ENCODE measurements at places on chromosomes 6 and 20.

DNA sequence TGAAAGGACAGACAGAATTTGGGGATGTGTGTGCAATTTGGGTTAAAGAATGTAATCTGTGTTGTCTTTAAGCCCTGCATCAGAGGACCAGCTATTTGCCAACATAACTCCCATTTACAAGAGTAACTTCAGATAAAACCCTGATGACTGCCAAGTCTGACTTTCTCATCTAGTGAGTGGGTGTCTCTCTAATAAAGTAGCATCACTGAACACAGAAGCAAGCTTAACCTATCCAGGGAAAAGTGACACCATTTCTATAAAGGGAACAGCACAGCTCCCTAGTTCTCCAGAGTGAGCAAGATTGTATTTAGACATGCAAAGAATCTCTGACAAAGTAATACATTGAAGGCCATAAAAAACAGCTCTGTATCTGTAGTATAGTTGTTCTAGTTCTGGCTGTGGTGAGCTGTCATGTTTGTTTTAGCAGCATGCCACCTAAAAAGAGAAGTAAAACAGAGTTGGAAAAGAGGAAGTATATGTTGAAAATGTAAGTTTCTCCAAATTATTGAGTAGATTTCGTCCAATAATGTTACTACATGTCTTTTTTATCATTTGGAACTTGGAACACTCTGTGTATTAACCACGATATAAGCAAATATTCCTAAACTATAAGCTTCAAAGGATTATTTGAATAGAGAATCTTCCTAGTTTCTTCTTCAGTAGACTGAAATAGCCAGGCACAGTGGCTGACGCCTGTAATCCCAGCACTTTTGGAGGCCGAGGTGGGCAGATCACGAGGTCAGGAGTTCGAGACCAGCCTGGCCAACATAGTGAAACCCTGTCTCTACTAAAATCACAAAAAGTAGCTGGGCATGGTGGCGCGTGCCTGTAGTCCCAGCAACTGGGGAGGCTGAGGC lies 8.8 kb upstream of the PIM1 start:
- DNase-seq: no peak

GRCh38 chr6:13488015-13488895 lies 855 bp upstream of the GFOD1 start:
- DNase-seq: no peak

DNA sequence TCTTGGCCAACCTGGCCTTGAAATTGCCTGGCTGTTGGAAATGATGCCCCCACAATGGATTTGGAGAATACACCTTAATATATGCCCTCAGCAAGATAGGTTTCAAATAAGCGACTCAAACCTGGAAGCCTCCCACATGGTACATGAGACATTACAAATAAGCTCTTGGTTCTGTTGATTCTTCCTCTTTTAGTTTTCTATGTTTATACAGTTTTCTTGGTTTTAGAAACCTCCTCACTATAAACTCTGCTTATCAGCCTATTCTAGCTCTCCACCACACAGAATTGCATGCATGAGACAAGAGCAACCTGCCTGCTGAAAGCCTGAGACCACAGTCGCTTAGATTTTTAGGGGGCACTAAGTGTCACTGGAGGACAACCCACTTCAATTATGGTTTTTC lies 108.8 kb upstream of the PREP start:
- DNase-seq: no peak

GRCh38 chr20:59149678-59150504 lies 13.7 kb upstream of the ZNF831 start:
- no peak for DNase-seq

GRCh38 chr20:3158968-3159431 lies 665 bp downstream of the FASTKD5 start:
- DNase-seq: no peak

Measured in GM12864 (cell line).